Activated CD8-positive, alpha-beta T cell treated with anti-CD3 and anti-CD28 coated beads for 36 hours (primary cell): ENCODE measurements at places on chromosomes 7 and 10. TPM values are rescaled to one million over a fixed set of nuclear protein-coding genes. Genes with fewer than 3 reads are reported as not detected.

DNA sequence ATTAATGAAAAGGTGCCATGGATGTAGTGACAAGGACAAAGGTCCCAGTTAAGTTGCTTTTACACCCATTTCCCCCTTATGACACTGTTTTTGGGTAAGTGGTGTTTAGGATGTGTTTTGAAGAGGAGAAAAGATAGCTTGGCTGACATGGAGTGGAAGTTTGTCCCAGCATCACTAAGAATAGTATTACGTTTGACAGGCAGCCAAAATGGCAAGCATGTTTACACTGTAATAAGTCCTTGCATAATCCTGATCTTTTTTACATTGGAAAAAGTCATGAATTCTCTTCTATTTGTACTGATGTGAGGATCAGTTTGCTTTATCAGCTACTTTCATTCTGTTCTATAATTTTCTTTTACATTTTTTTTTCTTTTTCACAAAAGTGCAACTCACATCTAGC lies 137.8 kb downstream of the CHRM2 start:
- H3K27ac ChIP-seq: no peak overlapping the region
- no peaks in the 10 kb centered on the region for H3K4me1 ChIP-seq
- H3K36me3 ChIP-seq: no peaks in the 10 kb centered on the region

MBL2 gene
- not detected for total RNA-seq

ANKRD61 gene
- total RNA-seq: 0.27 TPM

TACR2 gene
- not detected for total RNA-seq
